NCI-H1930 (cell line): ENCODE measurements at places on chromosomes 7 and 10.

GRCh38 chr10:104617831-104618230, 23.3 kb upstream of the SORCS3 start:
- no peak for DNase-seq

- DNase-seq: no peak
These were observed 93.0 kb downstream of the HGF start for GRCh38 chr7:81676813-81677212.

- no peak for DNase-seq
These were observed 77.9 kb upstream of the PLXNA4 start for GRCh38 chr7:132654150-132654549.

DNA sequence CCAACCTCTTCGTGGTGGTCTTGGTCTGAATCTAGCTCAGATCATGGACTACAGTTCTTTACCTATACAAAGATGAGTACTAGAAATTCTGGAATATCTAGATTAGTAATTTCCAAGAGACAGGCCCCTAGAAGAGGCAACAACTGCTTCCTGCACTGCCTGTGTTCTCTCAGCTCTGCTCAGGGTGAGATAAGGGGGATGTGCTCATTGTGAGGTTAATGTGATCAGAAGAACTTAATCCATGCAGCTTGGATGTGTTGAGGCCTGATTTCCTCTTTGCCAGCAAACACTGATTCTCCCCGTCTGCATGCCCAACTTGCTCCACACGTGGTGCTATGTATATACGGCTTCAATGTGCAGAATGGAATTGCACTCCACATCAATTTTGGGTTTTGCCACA, 268.0 kb downstream of the PHTF2 start:
- DNase-seq: no peak

- no peak for DNase-seq
These were observed 55.5 kb upstream of the ODAD2 start for GRCh38 chr10:28054228-28054860.

DNA sequence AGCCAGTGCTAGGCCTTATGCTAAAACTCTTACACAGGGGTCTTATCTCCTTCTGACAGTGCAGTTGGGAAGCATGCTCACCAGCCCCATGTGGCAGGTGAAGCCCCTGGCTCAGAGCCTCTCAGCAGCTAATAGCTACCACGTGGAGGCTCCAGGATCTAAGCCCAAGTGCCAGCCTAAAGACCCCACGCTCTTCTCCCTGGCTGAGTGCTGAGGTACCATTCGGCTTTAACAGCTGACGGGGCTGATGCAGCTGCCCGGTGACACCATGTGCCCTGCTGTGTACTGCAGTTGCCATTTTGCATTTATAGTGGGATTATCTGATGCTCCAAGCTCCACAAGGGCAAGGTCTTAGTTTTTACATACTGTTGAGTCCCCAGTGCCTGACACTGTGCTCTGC, 515.7 kb upstream of the GALNT17 start:
- DNase-seq: no peak

DNA sequence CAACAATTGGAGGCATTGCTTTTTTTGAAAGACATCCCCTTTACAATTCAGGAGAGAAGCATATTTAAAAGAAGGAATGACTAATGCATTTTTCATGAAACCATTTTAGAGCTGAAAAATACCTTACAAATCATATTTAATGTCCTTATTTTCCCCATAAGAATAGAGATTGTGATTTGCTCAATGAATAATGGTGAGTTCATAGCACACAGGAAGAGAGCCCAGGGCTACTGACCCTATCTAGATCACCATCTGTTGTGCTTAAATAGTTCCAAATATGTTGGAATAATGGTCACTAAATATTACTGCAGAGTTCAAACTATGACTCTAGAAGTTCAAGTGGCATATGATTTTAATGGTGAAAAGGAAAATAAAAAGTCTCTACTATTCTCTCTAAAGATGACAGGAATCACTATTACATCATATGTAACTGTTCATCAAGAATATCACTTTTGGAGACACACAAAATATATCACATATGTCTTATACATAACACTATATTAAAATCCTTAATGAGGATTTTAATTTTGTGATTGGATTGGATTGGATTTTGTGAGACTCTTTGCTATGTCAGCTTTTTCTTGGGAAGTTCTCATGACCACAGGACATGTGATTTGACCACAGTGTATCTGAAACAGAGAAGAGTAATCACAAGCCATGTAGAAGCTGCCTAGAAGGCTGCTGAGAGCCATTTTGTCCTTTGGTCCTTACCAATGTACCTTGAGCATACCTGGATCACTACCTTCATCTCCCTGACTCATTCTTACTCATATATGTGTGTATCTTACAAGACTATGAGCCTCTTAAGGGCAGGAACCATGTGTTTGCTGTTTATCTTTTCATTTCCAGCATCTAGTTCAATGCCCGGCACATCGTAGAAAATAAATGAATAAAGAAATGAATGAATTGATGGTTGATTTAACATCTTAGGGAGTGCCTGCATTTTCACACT, 26.4 kb downstream of the SLC16A9 start:
- DNase-seq: no peak

- no peak for DNase-seq
These were observed 15.3 kb upstream of the CACUL1 start for GRCh38 chr10:118769898-118770600.

GRCh38 chr10:18364987-18365775, 225.0 kb downstream of the CACNB2 start:
- no peak for DNase-seq

DNA sequence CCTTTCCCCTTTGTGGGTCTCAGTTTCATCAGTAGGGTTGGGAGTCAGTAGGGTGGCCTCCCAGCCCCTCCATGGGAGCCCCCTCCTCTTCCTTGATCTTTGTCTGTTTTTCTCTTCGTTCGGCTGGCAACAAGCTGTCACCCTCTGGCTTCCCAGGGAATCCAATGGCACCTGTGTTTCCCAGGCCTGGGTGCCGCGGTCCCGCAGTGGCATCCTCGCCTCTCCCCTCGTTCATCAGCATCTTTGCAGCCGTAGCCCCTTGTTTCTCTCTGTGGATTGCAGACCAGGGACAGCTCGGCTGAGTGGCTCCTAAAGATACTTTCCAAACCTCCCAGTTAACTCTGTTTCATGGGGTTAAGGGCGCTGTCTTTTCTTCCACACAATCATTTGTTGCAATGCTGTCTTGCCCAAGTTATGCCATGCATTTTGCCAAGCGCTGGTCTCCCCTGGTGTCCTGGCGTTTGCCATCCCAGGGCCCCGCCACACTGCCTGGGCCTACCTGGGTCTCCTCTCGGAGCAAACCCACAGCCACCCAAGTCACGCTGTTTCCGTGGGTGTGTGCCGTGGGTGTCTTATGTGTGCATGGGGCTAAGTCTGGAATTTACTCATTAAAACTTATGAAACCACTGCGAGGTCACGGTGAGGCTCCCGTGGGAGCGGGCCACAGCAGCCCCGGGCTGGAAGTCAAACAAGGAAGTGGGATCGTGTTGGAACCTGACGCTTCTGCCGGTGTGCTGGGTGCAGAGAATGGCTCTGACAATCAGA, 189.4 kb upstream of the SHH start:
- DNase-seq: no peak

- DNase-seq: no peak
These were observed 56.3 kb downstream of the MTERF1 start for GRCh38 chr7:91824201-91824600.

GRCh38 chr10:12264204-12264940, 68.4 kb downstream of the CDC123 start:
- DNase-seq: peak; percentile 16

- no peak for DNase-seq
These were observed 207.0 kb downstream of the MLLT10 start for GRCh38 chr10:21740989-21741388.

DNA sequence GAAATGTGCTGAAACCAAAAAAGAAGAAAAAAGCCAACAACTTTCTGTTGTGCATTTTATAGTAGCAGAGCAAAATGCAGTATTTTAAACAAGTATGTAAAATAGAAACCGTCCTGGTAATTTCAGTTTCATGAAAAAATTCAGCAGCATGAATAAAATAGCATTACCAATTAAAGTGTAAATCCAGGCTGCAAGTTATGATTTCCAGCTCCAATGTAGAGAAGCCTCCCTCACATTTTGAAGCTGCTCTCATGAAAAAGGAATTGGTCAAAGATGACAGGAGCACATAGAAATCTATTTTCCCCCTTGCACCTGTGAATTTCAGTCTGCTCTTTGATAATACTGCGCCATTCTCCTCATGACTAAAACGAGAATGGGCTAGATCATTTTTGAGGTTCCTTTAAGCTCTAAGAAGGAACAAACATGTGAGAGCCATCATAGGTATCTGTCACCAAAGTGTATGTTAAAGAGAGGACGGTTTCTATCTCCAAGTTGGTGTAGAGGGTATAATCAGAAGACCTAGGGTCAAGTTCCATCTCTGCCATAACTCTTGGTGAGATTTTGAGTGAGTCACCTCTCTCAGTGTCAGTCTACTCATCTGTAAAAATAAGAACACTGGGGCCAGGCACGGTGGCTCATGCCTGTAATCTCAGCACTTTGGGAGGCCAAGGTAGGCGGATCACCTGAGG, 107.5 kb downstream of the MTPAP start:
- DNase-seq: no peak
